ENCODE measurements at places on chromosomes 1 and 21.

DNA sequence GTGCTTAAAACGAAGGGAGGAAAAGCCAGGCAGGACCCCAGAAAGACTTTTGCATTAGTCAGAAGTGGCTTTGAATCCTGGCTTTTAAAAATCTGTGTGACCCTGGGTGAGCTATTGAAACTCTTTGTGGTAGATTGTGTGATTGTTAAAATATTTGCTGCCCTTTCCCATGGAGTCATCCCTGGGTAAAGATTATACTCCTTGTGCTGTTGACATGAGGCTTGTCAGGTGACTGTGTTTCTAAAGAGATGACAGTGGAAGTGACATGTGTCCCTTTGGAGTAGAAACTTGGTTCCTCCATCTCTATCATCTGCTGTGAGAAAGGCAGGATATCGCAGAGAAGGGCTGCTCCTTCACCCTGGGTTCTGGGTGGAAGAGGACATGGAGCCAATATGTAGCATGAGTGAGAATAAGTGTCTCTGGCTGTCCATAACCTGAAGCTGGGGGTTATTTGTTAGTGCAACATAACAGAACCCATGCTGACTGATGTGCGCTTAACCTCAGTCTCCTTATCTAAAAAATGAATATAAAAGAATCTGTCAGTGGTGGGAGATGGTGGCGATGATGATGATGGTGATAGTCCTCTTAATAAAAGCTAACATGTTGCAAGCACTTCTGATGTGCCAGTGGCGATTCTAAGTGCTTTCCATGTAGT, 187.6 kb downstream of the RHOU start:
- DNase-seq = no peak

DNA sequence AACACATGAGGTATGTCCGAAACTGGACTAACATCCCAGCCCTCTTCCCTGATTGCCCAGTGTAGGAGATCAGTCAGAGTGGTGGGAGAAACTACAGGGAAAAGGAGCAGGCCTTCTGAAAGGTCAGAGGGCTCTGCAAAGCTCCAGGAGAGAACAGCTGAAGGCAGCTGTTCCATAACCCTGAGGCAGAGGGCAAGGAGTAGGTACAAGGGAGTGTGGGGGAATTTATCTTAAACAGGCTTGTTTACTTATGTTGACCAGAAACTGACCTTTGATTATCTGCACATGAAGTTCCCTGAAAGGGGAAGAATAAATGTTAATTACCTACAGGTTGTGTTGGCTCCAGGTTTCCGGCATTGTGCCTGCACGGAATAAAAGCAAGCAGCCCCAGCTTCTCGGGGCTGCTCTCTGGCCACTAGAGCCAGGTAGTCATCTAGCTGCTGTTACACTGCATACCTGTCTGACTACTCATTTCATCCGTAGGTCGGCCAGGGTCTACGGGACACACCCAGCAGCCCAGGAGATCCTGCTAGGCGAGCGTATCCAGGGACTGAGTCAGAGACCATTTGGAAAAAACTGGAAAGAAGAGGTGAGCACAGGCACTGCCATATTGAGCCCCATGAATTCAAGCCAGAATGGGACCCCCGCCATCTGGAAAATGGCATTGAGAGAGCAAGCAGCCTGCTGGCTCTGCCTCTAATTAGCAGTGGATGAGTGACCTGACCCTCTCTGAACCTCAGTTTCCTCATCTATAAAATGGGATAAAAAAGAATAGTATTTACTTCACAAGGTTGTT, 14.9 kb upstream of the PAQR7 start:
- no peak for DNase-seq

DNA sequence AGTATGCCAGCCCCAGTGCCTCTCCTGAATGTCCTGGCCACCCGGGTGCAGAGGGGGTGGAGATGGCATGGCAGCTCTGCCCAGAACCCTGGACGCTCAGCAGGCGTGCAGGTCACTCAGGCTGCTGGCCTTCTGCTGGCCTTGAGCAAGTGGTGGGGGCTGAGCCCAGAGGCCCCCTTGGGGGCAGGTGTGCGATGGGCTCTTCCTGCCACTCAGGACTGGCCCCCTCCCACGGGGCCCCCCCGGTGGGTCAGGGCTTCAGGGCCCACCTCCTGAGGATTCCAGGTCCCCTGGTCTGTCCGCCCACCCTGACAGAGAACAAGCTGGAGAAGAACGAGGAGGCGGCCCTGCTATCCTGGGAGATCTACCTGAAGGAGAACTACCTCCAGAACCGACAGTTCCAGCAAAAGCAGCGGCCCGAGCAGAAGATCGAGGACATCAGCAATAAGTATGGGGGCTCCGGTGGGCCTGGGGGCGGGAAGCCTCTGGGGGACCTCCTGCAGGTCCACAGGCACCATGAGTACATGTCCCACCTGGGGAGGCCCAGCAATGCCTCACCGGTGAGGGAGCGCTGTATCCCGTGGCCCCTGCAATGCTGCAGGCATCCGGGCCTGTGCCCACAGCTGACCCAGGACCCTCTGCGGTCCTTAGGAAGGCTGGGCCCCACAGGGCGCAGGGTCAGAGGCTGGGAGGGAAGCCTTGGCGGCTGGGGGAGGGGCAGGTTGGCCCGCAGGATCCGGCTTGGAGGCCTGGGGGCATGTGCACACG, 37.0 kb upstream of the LRRC3 start:
- no peak for DNase-seq

GRCh38 chr21:15281714-15282113, 216.9 kb upstream of the NRIP1 start:
- DNase-seq = no peak

DNA sequence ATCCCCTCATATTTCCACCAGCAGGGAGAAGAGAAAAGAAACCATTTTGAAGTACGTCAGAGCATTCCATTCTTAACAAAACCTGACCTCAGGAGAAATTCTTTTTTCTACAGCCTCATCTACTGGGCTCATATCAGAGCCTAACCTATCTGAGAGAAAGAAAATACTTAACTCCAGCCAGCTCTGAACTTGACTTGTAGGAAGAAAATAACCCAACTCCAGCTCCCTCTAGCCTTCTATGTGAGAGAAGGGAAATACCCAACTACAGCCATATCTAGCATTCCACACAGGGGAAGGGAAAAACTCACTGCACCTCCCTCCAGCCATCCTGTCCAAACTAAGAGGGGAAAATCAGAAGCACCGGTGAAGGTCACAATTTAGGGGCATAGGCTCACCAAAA, 57.7 kb downstream of the SPATA6 start:
- no peak for DNase-seq

- DNase-seq = no peak
These were observed 163.3 kb downstream of the TM2D1 start for GRCh38 chr1:61561666-61562065.

GRCh38 chr1:46173361-46173856, 1.5 kb upstream of the TSPAN1 start:
- no peak for DNase-seq

GRCh38 chr1:65172936-65173690, 25.1 kb downstream of the AK4 start:
- no peak for DNase-seq

- no peak for DNase-seq
These were observed 39.3 kb downstream of the HMGB4 start for GRCh38 chr1:33903210-33903589.

- DNase-seq = no peak
These were observed 128.5 kb upstream of the ERRFI1 start for GRCh38 chr1:8154621-8155052.

DNA sequence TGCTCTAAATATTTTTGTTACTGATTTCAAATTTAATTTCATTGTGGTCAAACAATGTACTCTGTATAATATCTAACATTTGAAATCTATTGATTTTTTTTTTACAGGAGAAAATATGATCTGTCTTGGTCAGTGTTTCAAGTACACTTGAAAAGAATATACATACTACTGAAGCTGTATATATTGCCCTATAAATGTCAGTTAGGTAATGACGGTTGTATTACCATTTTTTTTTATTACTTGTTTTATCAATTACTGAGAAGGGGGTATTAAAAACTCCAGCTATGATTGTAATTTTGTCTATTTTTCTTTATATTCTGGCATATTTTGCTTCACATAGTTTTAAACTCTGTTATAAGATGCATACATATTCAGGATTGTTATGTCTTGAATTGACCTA, 59.7 kb upstream of the CACHD1 start:
- no peak for DNase-seq

DNA sequence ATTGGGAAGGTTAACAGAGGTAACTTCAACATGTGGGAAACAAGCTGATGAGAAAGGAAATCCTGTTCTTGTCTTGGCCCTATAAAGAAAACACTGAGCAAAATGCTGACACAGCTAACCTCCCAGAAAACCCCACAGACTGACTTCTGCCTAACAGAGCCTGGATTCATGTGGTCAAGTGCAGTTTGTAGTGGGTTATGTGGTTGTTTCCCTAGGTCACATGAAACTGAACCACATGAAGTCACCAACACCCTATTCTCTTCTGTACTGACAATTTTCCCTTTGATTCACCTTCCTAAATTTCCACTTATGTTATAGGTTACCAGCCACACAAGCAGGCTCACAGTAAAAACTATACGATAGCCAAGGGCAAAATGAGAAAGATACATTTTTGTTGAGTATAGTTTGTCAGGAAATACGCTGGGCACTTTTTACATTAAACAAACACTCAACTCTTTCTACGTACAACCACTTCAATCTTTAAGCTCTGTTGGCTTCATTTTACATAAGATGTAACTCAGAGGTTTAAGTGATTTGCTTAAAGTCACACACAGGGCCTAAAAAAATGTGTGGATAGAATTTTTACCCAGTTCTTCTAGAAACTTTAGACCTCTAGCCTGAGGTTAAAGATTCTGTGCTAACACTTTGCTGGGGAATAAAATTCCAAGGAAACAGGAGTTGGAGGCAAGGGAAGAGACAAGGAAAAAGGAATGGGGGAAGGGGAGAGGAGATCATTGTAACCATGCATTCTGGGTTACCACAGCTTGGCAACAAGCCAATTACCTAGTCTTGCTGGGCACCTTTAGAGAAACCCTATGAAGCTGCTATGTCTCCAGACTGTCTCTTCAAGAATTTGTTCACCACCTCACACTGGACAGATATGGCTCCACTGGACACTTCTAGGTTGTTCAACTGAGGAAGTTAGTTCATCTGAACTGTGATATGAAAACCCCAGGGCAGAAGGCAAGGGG, 601.6 kb upstream of the USP24 start:
- no peak for DNase-seq

- DNase-seq = no peak
These were observed 10.4 kb downstream of the NR5A2 start for GRCh38 chr1:200037904-200038303.

DNA sequence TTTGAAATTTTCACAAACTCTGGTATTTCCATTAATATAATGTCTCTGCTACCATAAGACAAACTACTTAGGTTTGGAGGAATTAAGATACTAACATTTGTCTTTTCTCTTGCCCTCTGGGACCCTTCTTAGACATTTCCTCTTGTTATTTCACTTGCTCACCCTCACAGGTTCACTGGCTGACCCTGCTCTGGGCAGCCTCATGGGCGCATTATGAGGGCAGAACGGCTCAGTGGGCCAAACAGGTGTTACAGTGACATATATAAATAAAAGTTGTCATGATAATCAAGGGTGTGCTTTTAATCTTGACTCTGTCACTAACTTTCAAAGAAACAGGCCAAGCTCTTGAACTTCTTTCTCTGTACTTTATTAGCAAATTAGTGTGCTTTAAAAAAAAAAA, 46.5 kb downstream of the ZNHIT6 start:
- no peak for DNase-seq

DNA sequence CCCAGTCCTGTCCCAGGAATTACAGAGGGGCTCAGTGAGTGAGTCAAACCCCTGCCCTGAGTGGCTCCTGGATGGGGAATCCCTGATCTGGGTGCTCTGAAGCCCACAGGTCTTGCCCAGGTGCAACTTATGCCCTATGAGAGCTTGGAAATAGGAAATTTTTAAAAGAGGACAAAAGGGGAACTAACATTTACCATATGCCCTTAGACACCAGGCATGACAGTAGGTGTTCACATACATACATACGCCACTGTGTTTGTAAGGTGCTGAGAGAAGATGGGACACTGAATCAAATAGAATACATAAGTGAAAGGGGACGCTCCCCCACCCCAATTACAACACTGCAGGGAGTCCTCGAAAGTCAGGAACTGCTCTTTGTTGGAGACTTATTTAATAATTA, 1.4 kb downstream of the CFAP45 start:
- no peak for DNase-seq

GRCh38 chr1:4120557-4121292, 220.7 kb upstream of the C1orf174 start:
- DNase-seq = no peak

DNA sequence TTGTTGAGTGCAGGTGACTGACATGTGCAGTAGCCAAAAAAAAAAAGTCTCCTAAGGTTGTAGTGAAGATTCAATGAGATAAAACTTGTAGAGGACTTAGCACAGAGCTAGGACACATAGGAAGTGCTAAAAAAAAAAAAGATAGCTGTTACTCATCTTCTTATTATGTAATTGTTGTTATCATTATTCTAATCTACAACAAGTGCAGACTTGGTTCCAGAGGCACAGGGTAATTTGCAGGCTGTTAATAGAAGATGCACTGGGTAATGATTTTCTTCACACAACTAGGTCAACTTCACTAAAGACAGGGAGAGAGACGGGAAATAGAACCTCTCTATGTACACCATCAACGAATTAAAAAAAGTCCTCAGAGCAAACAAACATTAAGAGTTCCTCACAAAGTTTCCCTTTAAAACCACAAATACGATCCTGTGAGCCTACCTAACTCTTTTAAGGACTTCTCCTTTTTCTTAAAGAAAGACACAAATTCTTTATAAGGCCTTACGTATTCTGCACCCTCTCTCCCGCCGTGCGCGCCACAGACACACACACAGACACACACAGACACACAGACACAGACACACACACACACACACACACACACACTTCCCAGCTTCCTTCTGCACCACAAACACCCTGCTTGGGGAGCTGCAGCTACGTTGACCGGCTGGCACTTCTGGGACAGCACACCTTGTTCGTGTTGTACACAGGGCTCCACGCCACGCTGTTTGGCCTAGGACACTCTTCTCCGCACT, 49.8 kb upstream of the GADD45A start:
- DNase-seq = no peak

DNA sequence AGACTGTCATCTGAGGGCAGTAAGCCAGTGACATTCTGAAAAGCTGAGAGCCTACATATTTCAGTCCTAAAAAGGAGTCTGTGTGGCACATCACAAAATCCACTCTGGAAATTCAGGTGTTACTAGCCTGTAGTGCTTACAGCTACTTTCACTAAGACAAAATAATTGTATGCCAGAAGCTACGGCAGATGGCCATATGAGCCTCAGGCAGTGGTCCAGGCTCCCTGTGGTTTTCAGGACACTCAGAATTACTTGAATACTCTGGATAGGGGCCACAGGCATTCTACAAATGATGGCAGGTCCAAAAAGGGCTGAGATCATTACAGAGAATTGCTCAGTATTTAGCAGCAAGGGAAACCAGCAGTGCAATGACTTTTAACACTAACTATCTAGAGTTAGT, 527.1 kb downstream of the MRPL39 start:
- DNase-seq = no peak
